Kidney tubule cell (primary cell): ENCODE measurements at places on chromosomes 13 and 19.

- DNase-seq, result no peak
Observed at GRCh38 chr19:18929311-18929710, 9.8 kb downstream of the DDX49 start.

GRCh38 chr19:35558400-35559280 is 4.8 kb downstream of the ATP4A start:
- no peak for DNase-seq

- peak; percentile 45 for DNase-seq
Observed at GRCh38 chr19:52941941-52942385, 18.7 kb upstream of the ZNF888 start.

DNA sequence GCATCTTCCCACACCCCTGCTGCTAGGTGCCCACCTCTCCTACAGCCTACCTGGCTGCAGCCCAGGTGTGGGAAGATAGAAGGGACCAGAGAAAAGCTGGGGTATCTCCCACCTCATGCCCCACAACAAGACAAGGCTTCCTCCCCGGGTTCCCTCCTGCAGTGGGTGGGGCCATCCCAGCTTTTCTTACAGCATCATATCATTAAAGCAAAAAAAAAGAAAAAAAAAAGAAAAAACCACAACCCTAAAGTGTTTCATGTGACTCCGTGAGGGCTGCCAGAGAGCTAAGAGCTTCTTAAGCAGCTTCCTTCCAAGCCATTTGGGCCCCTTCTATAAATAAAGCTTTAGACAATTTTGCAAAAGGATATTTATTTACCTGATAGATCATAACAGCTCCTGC is 455.4 kb upstream of the TSHZ3 start:
- no peak for DNase-seq

DNA sequence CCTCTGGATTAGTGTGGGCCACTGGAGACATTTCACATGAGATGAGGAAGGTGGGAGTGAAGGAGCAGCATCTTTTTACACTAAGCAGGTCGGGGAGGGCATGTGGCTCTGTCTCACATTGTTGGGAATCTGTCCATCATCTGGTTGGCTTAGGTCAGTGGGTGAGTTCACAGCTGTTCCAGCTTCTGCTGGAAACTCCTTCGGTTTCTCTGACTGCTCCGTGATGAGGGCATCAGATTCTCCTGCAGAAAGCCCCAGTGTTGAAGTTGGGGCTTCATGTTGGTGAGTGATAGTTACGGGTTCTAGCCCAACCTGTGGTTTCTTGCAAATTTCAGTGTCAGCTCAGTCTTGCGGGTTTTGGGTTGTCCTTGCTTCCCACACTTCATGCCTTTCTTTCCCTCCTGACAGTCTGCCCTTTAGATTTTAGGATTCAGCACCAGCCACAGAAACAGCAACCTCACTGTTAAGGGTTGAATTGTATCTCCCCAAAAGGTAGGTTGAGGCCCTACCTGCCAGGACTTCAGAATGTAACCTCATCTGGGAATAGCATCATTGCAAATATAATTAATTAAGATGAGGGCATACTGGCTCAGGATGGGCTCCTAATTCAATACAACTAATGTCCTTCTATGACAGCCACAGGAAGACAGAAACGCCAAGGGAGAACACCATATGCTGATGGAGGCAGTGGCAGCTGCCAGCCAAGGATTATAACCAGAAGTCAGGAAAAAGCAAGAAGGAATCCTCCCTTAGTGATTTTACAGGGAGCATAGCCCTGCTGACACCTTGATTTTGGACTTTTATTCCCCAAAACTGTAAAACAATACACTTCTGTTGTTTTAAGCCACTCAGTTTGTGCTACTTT is 7.6 kb upstream of the ALOX5AP start:
- no peak for DNase-seq

DNA sequence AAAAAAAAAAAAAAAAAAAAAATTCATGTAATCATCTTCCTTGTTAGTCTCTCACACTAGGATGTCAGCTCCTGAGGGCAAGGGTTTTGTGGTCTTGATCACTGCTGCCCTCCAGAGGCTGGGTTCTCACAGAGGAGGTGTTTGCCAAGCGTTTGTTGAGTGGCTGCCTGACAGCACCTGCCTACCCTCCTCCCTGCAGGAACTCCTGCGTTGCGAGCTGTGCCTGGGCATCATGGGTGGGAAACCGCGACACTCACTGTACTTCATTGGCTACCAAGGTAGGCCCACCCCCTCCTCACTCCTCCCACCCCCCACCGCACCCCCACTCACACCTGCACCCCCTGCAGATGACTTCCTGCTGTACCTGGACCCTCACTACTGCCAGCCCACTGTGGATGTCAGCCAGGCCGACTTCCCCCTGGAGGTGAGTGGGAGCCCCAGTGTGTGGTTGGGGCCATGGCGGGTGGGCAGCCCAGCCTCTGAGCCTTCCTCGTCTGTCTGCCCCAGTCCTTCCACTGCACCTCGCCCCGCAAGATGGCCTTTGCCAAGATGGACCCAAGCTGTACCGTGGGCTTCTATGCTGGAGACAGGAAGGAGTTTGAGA is 8.1 kb downstream of the ATG4D start:
- peak; percentile 44 for DNase-seq

GRCh38 chr19:55368701-55369563 is 1.3 kb downstream of the IL11 start:
- peak; percentile 63 for DNase-seq

- no peak for DNase-seq
Observed at GRCh38 chr19:41871573-41872383, 5.3 kb upstream of the CD79A start.

GRCh38 chr19:43634872-43635560 is 4.6 kb downstream of the CADM4 start:
- no peak for DNase-seq

GRCh38 chr19:48543121-48543710 is 8.8 kb upstream of the SULT2B1 start:
- peak; percentile 93 for DNase-seq

DNA sequence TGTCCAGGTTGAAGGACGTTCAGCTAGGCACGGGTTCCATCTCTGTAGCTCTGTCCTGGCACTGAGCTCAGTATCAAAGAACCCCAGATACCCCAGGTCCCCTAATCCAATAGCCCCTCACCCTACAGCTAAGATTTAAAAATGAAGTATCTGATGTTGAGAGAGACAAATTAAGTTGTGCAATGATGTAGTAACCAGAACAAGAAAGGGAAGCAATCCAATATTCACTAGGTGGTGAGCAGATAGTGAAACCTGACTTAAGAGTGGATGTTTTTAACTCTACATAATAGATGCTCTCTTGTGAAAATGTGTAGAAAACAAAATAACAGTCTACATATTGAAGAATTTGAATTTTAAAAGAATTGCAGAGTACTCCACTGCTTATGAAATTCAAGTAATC is 1.8 kb downstream of the ACOD1 start:
- DNase-seq, result no peak

- no peak for DNase-seq
Observed at GRCh38 chr19:53538378-53539109, 599 bp downstream of the ZNF331 start.
